ENCODE measurements at places on chromosomes 16 and 17.

DNA sequence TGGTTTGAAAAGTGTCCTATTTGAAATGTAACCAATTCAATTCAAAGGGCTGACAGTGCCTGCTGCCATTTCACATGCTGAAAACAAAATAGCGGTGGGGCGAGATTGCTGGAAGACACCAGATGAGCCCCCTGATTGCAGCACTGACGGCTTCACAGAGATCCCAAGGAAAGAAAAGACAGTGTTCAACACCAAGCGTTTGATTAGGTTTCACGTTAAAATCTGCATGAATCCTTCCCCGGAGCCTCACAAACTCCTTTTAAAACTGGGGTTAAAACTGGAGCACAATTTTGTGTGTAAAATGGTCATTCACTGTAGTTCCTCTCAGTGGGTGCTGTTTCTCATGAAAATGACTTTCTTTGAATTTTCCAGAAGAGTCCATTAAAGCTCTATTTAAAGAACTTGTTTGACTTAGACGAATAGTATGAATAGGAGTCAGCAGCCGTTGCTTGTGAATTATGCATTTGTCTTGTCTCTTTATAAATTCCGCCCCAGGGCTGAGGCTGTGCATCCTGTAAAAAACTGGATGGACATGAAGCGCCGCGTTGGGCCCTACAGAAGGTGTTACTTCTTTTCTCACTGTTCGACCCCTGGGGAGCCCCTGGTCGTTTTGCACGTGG is 8.8 kb downstream of the MLYCD start:
- no peak for DNase-seq

GRCh38 chr16:74216319-74216718 is 80.3 kb upstream of the PSMD7 start:
- peak; percentile 41 for DNase-seq

DNA sequence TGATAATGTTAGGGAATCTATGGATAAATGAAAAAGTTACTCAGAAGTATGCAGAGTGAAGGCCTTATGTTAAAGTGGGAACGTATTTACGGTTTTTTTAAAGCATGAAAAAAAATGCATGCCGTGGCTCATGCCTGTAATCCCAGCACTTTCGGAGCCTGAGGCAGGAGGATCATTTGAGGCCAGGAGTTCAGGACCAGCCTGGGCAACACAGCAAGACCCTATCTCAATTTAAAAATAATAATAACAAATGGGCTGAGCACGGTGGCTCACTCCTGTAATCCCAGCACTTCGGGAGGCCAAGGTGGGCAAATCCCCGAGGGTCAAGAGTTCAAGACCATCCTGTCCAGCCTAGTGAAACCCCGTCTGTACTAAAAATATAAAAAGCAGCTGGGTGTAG is 6.0 kb downstream of the POLR2A start:
- no peak for DNase-seq

- peak; percentile 27 for DNase-seq
Measured at GRCh38 chr17:75652934-75653549, 13.9 kb downstream of the RECQL5 start.

GRCh38 chr17:64424324-64424849 is 24.5 kb upstream of the MILR1 start:
- no peak for DNase-seq

GRCh38 chr16:89475144-89475543 is 15.2 kb downstream of the ANKRD11 start:
- DNase-seq = no peak

DNA sequence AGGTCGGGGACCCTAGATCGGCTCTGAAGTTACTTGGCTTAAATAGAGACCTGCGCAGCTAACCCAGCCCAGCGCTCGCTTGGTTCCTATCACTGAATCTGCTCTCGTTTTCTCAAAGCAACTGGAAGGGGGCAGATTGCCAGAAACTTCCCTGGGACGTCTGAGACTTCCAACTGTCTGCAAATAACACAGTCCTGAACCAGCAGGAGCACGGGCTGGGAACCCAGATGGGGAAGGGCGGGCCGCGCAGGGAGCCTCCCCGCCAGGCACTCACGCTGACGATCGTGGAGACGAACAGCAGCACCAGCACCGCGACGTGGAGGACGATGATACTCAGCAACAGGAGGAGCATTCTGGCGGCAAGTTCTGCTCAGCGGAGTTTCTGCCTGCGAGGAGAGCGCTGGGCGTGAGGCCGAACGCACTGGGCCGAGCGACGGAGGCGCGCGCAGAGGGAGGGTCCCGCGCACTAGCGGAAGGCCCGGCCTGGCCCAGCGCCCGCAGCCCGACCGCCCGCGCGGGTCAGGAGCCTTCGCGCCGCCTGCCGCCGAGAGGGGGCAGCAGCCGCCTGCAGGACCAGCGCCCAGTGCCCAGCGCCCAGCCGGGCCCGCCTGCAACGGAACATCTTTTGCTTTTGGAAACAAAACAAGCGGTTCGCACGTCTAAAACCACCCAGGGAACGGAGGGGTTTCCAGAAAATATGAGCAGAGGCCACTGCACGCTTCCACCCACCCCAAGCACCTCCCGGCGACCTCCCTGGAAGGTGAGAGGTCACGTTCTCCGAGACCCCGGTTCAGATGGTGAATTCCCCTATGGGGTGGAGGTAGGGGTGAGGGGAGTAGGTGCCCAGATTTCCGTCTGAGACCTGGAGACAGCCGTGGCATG is 4.5 kb downstream of the PMP22 start:
- peak; percentile 88 for DNase-seq

DNA sequence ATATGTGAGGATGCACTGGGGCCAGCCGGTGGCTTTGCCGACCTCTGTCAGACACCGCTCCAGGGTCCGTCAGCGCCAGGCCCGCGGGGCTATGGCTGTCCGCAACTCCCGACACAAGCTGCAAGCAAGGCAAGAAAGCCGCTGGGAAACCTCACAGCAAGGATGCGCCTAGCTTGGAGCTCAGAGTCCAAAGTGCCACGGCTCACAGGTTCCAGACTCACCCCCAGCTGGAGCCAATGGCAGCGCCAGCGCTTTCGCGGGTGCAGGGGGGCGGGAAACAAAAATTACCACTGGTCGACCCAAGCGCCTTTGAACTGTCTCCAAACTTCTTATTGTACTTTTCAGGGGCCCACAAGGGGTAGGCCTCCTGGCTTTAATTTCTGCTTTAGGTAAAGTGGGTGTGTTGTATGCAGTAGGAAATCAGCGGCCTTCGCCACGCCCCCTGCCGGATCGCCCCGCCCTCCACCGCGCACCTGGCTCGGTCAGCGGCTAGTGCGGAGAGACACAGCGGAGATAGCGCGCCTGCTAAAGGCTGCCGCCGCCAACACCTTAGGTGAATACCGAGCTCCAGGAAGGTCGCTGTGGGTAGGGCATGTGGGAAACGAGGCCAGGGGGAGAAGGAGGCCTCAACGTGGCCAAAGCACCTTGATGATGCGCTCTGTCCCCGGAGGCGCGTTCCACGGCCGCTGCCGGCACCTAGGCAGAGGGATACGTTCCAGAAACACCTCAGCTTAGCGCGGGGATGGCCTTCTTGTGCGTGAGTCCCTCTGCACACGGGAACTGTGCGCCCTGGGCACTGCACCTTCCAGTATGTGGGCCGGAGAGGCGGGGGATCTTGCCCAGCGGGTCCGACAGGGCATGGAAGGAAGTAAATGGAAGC is 61.0 kb upstream of the RBL2 start:
- DNase-seq = no peak

GRCh38 chr16:64865069-64865696 is 256.7 kb downstream of the CDH11 start:
- peak; percentile 16 for DNase-seq

DNA sequence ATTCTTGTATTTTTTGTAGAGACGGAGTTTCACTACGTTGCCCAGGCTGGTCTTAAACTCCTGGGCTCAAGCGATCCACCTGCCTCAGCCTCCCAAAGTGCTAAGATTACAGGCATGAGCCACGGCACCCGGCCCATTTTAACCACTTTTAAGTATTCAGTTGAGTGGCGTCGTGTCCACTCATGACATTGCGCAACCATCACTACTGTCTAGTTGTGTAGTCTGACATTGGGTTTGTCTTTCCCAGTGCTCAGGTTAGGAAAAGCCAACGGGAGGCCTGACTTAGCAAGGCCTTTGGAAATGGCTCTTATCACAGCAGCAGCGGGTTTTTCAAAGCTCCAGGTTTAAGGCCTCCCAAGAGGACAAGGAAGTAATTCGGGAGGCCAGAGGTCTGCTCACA is 58.7 kb downstream of the LITAF start:
- DNase-seq = no peak

GRCh38 chr16:65757064-65757463 is 609.4 kb upstream of the CDH5 start:
- DNase-seq = peak; percentile 11

GRCh38 chr17:48025904-48026501 is 11.6 kb downstream of the COPZ2 start:
- DNase-seq = no peak

GRCh38 chr17:16977932-16978331 is 6.0 kb upstream of the TNFRSF13B start:
- DNase-seq = peak; percentile 38

DNA sequence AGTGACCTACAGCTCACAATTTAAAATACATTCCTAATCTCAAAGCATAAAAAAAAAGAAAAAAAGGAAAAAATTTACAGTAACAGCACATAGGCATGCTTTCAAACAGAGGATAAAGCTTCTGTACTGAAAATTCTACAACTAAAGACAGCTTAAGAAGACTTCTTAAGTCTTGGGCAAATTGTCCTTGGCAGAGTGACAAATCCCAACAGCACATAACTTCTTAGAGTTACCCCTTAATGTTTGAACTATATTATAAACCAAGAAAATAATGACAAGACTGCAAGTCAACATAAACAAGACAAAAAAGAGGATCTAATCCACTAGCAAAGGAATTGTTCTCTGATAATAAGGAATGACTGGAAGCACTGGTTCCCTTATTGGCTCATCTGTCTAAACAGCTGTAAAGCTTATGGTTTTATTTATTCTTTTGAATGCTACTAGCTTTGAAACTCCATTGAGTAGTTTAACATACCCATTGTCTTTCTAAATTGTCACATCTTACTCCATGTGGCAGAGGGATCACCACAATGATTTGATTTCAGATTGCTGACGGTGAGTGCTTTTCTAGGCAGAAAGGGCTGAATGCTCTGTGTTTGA is 1576.8 kb upstream of the GOT2 start:
- DNase-seq = no peak

DNA sequence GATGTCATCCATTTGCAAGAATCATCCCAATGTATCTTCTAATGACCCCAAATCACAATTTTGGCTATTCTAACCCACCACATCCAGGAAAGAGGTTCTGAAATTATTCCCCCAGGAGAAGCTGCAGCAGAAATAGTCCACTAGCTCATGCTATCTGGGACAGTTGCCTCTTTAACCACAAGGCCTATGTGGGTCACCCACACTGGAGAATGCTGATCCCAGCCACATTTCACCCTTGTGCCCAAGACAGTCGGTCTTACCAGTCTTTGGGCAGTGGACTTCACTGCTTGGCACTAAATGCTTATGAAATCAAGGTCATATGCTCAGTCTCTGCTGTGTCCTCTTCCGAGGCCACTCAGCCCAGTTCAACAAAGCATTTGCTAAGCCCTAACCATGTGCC is 27.0 kb downstream of the ABCC12 start:
- no peak for DNase-seq

DNA sequence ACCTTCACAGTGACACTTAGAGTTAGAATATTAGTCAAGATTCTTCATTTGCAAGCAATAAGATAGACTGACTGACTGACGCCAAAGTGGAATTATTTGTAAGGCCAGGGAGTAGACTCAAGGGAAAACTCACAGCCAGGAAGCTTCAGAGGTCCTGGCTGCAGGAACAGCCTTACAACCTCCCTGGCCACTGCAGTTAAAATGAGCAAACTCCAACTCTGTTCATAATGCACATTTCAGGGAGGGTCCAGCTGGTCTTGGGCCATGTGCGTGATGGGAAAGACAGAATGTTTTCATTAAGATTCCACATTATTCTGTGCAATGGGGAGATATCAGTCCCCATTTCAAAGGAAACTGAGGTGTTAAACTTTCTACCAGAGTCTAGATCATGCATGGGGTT is 9.9 kb downstream of the CAPNS2 start:
- DNase-seq = no peak

GRCh38 chr16:89085755-89086154 is 7.9 kb upstream of the ACSF3 start:
- no peak for DNase-seq

DNA sequence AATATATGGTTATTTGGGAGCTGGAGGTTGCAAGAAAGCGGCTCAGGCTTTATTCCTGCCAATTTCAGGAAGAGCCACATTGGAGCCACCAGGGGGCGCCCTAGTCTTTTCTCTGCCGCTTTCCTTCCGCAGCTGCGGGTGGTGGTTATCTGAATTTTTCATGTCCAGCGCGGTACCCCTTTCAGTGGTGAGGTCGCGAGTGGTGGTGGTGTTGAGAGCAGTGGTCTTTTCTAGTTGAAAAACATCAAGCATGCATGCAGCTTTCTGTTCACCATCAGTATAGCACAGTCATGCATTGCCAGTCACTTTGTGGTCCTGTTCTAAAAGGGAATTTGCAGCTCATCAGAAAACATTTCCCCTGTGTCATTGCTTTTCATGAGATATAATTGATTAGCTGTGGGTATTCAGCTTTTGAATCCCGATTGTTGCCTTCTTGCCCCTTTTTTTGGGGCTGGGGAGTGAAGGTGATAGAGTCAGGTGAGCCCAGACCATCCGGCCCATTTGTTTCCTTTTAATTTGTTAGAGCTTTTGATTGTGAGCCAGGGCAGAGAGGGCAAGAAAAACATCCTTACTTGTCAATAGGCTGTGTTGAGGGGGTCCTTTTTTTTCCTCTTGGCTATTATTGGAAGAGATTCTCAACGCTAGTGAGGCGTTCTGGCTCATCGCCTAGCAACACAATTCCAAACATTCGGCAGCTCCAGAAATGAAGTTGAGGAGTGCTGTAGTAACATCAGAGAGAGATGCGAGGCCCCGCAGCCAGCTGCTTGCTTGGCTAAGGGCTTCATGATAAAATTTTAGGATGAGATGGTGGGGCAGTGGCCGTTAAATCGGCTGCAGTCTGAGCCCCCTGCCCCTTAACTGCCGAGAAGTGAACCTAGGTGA is 119.0 kb downstream of the SNX29 start:
- peak; percentile 62 for DNase-seq

GRCh38 chr16:47774661-47775060 is 313.5 kb downstream of the PHKB start:
- peak; percentile 52 for DNase-seq

- DNase-seq = no peak
Measured at GRCh38 chr16:85712801-85713200, 24.0 kb upstream of the GINS2 start.

- no peak for DNase-seq
Measured at GRCh38 chr16:83269048-83269447, 538.7 kb upstream of the HSBP1 start.

Measured in IMR-90 (cell line).